ENCODE measurements at places on chromosomes 3 and 15.

- peak; percentile 40 for DNase-seq
Observed at GRCh38 chr3:108124337-108125152, 33.7 kb upstream of the CD47 start.

GRCh38 chr3:82390868-82391267 is 629.4 kb upstream of the GBE1 start:
- no peak for DNase-seq

DNA sequence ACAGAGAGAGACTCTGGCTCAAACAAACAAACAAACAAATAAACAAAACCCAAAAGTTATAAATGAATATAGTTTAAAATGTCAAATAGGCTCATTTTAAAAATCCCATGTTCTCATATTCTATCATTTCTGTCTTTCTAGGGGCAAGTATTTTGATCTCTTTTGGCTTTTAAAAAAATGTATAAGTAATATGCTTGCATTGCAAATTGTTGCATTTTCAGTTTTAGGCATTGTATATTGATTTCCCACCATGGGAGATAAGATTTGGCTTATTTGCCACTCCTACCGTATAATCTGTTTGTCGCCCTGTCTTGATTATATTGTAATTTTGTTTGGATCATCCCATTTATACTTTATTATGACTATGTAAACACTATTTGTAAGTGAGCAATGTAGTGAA is 70.6 kb downstream of the PIAS1 start:
- DNase-seq, result no peak

DNA sequence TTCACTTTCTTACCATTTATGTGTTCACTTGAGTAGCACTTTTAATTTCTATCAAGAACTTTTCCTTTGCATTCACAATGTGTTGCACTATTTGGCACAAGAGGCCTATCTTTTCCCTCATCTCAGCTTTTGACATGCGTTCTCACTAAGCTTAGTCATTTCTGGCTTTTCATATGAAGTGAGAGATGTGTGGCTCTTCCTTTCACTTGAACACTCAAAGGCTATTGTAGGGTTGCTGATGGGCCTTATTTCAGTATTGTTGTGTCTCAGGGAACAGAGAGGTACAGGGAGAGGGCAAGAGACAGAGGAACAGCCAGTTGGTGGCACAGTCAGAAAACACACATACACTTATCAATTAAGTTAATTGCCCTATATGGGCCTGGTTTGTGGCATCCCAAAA is 127.4 kb upstream of the MLF1 start:
- DNase-seq, result no peak

GRCh38 chr3:56876916-56877315 is 75.2 kb upstream of the ARHGEF3 start:
- DNase-seq, result no peak

DNA sequence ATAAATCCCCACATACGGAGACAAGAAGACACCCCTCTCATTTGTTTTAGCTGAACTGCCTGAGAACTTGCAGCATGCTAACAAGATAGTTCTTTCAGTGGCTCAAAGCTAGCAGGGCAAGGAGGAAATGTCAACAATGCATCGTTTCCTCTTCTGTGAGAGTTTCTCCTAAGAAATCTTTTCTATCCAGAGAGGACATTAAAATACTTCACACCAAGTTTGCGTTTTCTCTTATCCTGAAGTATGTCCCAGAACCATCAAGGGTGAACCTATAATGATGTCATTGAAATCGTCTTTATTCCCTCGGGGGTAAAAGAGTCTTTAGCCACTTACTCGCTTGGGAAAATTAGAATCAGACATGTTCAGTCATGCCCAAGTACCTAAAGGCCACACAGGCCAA is 541.7 kb upstream of the MDFIC2 start:
- no peak for DNase-seq

GRCh38 chr3:48990636-48991469 is 812 bp downstream of the P4HTM start:
- DNase-seq, result no peak

GRCh38 chr3:141680620-141681389 is 57.3 kb upstream of the RNF7 start:
- no peak for DNase-seq

GRCh38 chr3:181696626-181697230 is 15.0 kb upstream of the SOX2 start:
- no peak for DNase-seq

- DNase-seq, result no peak
Observed at GRCh38 chr3:76038949-76039348, 253.6 kb upstream of the ZNF717 start.

DNA sequence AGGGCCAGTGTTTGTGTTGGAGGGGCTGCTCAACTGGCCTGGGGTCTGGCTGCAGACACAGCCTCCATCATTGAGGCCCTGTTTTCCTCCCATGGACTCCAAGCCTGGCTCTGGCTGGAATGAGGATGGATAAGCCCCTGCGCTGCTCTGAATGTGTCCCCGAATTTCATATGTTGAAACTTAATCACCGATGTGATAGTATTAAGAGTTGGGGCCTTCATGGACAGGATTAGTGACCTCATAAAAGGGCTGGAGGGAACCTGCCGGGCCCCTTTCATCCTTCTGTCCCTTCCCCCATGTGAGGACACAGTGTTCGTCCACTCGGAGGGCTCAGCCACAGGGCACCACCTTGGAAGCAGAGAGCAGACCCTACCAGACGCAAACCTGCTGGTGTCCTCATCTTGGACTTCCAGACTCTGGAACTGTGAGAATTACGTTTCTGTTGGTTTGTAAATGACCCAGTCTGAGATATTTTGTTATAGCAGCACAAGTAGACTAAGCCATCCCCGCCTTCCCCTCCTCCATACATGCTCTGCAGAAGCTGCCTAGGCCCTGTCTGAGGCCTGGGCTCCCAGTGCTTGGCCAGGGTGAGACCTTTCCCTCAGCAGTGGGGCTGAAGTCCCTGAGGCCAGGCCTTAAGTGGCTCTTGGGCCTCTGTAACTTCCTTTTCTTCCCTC is 3.8 kb upstream of the LCTL start:
- DNase-seq, result no peak

DNA sequence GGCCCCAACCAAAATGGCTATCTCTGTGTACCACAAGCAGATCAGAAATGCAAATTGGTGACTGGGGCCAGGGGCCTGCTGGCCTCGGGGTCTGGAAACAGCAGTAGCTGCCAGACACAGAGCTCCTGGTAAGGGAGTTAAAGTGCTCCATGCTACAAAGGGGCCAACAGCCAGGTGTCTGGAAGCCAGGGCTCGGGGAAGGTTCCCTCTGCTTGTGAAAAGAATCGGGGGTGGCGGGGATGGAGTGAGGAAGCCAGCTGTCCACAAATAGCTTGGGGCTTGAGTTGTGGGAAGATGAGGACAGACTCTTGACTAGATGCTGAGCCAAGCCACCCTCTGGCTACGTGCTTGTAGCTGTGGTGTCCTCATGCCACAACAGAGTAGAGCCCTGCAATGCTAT is 39.3 kb downstream of the CHRD start:
- DNase-seq, result no peak

DNA sequence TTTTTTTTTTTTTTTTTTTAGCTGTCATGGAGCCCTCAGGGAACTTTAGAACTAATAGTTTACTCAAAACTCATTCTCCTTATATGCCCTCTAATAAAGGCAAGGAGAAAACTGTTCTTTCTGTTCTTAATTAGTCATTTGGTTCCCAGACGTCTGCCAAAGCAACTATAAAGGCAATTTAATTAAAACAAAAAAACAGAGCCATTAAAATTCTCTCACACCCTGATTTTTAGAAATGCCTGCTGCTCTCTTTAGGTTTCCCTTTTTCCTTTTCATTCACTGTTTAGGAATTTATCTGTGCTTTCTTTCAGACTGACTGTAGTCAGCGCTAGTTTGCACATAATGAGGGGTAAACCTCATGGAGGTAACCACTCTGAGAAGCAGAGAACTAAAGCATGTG is 463.6 kb upstream of the THRB start:
- no peak for DNase-seq

DNA sequence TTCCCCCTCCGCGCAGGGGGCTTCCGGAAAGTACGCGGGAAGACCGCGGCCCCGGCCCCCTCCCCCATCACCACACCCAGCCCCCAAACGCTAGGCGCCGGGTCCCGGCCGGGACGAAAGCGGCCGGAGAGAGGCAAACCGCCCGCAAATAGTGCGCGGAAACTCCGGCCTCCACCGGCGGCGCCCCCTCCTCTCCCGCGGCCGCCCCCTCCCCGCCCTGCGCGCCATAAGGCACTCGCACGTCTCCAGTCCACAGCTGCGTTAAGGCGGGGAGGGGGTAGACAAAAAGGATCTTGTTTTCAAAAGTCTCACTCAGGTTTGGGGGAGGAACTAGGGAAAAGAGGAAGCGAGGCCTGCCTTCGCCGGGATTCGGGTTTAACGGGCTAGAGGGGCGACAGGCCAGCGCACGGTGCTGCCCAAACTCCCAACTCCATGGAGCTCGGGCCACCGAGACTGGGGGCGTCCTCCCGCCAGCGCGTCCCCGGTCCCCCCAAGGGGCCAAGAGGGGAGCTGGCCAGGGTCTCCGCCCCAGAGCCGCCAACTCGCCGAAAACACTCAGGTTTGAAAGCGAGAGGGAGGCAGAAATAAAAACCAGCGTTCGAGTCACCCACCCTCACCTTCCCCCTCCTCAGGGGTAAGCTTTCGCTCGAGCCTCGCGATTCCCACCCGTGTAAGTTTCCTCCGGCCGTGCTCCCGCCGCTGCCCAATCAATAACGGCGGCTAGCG is 1.8 kb downstream of the ANP32A start:
- DNase-seq, result no peak

DNA sequence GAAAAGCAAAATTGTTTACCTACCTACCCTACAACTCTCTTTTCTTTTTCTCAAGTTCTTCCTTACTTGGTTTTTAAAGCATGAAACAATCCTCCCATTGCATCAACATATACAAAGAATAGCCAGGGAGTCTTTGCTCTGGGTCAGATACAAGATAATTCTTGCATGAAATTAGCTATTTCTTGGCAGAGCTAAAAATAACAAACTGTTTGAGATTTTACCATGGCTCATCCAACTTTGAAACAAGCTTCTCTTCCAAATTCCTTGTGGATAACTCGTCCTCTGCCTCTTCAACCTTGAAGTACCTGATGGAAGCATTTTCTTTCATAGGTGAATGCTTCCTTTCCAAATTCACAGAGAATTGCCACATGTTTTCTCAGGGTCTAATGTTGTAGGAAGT is 9.2 kb upstream of the CBLB start:
- no peak for DNase-seq

GRCh38 chr15:45587863-45588170 is 638 bp downstream of the BLOC1S6 start:
- no peak for DNase-seq

GRCh38 chr3:35965908-35966307 is 326.6 kb downstream of the ARPP21 start:
- no peak for DNase-seq

DNA sequence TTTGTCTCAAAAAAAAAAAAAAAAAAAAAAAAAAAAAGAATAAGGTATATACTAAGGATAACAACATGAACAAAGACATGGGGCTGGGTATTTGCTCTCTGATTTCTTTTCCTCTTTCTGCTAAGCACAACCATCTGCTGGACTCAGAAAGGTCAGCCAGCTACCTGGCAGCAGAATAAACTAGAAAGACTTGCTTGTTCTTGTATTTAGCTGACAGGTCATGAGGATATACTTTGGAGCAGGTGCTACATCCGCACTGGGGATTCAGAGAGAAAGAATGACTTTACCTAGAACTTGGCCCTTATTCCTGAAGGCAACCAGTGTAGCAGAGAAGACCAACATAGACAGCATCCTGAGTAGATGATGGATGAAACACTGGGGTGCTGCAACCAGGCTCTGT is 550.5 kb downstream of the NTRK3 start:
- no peak for DNase-seq

DNA sequence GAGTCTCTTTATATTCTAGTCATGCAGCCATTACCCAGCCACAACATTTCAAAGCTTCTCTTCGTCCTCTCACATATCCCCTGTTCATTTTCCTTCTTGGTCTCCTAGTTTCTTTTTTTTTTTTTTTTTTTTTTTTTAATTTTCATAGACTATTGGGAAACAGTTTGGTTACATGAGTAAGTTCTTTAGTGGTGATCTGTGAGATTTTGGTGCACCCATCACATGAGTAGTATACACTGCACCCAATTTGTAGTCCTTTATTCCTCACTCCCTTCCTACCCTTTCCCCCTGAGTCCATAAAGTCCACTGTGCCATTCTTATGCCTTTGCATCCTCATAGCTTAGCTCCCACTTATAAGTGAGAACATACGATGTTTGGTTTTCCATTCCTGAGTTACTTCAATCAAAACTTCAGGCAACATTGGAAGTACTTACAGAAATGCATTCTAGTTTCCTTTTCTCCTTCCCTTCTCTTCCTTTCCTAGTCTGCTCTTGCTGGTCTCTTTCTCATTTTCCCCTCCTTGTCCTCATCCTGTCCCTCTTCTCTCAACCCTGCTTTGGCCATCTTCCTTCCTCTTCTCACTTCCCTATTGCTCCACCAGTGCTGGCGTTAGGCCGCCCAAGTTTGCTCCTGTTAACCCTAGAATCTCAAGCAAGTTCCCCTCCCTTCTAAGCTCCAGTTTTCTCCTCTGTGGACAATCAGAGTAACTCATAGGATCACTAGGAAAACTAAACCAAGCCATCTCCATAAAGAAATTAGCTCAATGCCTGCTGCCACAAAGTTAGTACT is 4.8 kb downstream of the ATP8B4 start:
- DNase-seq, result no peak

GRCh38 chr3:109152320-109152719 is 15.8 kb downstream of the C3orf85 start:
- DNase-seq, result no peak

DNA sequence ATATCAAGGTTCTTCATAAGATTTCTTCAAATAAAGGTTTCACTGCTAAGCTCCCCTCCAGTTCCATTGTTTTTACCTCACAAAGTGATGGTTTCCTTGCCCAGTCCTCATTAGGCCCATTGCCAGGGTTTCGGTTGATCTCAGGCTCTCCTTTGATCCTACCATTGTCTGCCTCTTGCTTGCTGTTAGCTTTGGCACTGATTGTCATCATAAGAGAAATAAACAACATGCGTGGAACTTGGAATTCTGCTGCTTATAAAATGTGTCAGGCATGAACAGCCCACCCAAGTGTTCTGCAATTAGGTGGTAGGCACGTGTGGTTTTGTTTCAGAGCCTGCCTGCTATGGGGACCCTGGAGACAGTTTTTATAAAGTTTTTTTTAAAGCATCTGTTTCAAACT is 107.6 kb upstream of the BFSP2 start:
- no peak for DNase-seq

DNA sequence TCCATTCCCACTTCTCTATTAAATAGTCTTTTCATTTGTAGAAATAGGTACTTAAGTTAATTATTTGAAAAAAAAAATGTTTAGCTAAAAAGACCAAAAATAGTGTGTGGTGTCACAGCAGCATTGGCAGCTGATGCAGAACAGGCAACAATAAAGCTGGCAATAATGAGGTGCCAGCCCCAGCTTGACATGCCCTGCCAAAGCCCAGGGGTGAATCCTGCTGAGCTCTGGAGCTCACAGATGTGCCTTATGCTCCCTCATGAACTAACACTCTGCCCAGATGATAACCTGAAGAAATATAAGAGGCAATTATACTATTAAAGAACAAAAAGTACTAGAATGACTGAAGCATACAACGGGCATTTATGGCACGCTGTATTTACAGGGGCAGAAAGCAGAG is 63.8 kb downstream of the IGSF11 start:
- DNase-seq, result no peak

- no peak for DNase-seq
Observed at GRCh38 chr3:69747511-69748258, 8.4 kb downstream of the MITF start.
